Muscle of back (tissue), 13 donors: ENCODE measurements at places on chromosomes 5 and 9. TPM values are rescaled to one million over a fixed set of nuclear protein-coding genes. Genes with fewer than 3 reads are reported as not detected.

- peak; percentile 30 for DNase-seq
These were observed 13.6 kb upstream of the MAST4 start for GRCh38 chr5:66582499-66583165.

DNA sequence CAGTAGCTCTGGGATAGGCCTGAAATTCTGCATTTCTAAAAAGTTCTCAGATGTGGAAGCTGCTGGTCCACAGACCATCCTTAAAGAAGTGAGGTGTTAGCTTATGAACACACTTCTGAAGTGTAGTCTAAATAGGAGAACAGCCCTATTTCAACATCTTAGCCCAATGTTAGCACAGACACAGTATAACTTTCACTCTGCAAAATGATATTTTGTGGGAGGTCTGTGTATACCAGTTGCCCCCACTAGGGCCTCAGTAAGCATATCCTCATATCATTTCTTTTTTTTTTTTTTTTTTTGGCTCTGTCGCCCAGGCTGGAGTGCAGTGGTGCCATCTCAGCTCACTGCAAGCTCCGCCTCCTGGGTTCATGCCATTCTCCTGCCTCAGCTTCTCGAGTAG, 7.5 kb upstream of the HABP4 start:
- no peak for DNase-seq

DNA sequence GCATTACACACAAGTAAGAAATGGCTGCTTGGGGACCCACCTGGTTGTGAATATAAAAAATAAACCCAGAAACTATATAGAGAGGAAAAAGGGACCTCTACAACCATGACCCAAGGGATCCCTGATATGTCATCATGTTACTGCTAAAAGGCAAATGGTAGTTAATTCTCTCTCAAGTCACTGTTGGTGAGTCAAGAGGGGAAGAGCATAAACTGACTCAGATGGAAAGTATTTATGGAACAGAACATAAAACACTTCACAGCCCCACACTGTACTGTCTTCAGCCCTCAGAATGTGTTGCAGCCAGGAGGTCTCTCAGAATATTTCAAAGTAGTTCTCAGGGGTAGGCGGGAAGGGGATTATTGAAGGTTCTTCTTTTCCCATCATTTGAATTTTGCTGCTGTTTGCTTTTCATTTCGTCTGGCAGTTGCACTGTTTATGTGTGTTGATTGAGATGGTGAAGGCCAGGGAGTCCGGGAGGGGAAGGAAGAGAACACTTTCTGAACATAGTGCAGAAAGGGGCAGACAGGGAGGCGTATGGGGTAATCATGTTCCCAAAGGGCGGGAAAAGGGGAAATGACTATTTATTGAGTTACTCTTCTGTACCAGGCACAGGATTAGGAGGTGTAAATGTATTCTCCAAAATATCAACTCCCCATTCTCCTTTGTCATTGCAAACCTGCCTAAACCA, 85.5 kb downstream of the TEK start:
- DNase-seq, result no peak

GRCh38 chr5:139138809-139139208, 59.4 kb downstream of the SIL1 start:
- no peak for DNase-seq

DNA sequence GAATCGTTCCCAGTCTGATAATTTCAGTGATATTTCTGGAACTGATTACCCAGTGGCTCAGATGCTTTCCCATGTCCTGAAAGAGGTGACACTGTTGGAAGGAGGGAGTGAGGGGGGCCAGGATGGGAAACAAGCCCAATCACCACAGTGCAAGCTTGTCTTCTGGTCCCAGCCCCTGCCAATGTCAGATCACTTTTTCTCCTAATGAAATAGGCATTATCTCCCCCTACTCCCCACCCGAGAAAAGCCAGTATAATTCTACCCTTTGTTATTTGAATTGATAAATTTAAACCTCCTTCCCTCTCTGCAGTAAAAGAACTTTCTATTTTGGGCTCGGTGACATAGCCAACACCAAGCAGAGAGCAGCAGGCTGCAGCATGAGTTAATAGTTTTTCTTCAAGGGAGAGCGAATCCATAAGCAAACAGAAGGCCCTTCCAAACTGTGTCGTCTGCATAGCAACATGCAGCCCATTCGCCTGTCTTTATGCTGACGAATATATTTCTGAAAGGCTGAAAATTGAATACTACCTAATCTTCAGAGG, 14.6 kb upstream of the PPP2CA start:
- peak; percentile 72 for DNase-seq

GRCh38 chr9:134897584-134898170, 17.1 kb downstream of the FCN2 start:
- no peak for DNase-seq

GRCh38 chr5:169637549-169638121, 560 bp downstream of the DOCK2 start:
- DNase-seq, result no peak

DNA sequence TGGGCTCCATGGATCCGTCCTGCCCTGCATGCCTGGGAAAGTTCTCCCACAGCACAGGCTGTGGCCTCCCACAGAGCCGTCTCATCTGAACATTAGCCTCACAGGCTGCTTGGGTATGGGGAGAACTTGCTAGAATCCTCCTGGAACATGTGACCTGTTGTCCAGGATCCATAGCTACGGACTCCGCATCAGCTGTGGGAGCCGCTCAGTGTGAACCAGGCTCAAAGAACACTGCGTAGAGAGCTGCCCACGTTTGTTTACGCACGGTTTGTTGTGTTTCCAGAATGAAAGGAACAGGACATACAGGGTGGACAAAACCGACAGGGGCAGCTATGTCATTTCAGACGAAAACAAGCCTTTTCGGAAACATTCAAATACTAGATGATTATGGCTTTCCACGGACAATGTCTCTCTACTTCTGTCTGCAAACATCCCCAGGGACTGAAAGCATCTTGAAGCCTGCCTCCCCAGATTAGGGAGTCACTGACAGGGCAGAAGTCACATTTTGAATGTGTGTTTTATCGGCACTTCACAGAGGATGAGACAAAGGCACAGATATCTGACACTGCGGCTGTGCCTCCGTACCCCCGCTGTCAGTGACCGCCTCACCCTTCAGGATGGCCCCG, 390.3 kb downstream of the GADD45G start:
- no peak for DNase-seq

- no peak for DNase-seq
These were observed 10.0 kb downstream of the HMGCS1 start for GRCh38 chr5:43303242-43303641.

- DNase-seq, result no peak
These were observed 494 bp downstream of the CDKN2AIPNL start for GRCh38 chr5:134411228-134411545.

GRCh38 chr9:11199335-11199734, 586.5 kb upstream of the PTPRD start:
- no peak for DNase-seq

DNA sequence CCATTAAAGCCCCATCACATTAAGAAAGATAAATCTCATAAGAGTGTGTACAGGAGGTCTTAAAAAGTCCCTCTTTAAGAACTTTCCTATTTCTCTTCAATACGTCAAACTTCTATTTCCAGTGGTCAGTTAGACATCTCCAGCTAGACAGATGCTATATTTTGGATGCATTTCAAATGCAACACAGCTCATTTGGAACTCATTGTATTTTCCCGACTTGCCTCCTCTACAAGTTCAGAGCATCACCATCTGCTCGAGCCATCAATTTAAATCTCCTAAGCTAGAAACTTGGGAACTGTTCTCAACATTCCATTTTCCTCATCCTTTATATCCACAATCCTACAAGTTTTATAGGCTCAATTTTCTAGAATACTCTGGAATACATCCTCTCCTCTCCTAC, 3.2 kb upstream of the UHRF2 start:
- DNase-seq, result peak; percentile 77

DNA sequence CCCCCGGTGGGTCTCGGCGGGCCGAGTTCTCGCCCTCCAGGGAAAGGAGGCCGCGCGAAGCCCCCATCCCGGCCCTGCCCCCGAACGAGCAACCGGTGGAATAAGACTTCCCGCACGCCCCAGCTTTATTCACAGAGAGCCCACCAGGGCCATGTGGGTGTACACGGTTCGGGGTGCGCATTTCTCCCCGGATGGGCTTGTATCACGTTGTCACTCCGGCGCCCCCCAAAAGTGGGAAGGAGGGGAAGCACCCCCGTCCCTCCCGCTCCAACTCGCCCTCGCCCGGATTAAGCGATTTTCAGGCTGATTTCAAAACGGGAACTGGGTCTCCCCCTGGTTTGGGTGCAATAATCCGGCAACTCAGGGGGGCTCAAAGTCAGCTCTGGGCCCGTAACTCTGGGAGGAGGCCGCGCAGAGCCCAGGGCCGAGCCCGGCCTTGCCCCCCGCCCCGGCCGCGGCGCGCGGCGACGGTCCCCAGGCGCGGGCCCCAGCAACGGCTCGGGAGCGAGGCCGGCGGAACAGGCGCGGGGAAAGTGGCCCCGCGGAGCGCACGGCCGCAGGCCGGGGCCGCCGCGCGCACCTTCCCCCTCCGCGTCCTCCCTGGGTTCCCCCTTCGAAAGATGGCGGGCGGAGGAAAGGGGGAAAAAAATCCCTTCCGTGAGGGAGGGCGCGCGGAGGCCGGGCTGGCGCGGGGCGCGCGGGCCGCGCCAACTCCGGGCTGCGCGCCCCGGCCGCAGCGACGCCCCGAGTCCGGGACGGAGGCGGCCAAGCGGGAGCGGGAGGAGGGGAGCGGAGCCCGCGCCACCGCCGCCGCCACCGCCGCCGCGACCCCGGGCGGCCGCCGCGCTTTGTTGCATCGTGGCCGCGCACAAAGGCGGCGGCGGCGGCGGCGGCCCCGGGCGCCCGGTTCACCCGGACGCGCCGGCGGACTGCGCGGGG, 644 bp downstream of the BRD3 start:
- DNase-seq, result no peak

DNA sequence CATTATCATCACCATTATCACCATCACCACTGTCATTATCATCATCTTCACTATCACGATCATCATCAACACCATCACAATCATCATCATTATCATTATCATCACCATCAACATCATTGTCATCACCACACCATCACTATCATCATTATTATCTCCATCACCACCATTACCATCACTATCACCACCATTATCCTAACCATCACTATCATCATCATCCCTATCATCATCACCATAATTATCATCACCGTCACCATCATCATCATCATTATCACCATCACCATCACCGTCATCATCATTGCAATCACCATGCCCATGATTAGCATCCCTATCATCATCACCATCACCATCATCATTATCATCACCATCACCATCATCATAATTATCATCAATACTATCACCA, 311.9 kb downstream of the IRX2 start:
- DNase-seq, result no peak

GRCh38 chr5:124105326-124105725, 593.3 kb downstream of the CSNK1G3 start:
- DNase-seq, result no peak

- no peak for DNase-seq
These were observed 105.7 kb upstream of the NUDT12 start for GRCh38 chr5:103668281-103668680.

GRIA1 gene
- 1.9 TPM for polyA plus RNA-seq

TIMD4 gene
- 5.2 TPM for polyA plus RNA-seq

PCDHB11 gene
- 1.6 TPM for polyA plus RNA-seq

PCDHGA12 gene
- polyA plus RNA-seq, result 2.3 TPM

C5orf34 gene
- polyA plus RNA-seq, result 3.1 TPM

COL23A1 gene
- 5.9 TPM for polyA plus RNA-seq

NDST1 gene
- polyA plus RNA-seq, result 52.4 TPM

LHX2 gene
- polyA plus RNA-seq, result 9.3 TPM
